ENCODE measurements at places on chromosomes 12 and 14. TPM values are rescaled to one million over a fixed set of nuclear protein-coding genes. Genes with fewer than 3 reads are reported as not detected.

PCK2 gene
- total RNA-seq: 35.4 TPM

PTPRO gene
- total RNA-seq: 1.2 TPM

RBP5 gene
- 0.33 TPM for total RNA-seq

SIX1 gene
- 15.9 TPM for total RNA-seq

KRT8 gene
- total RNA-seq: 5.6 TPM

RPS6KL1 gene
- total RNA-seq: 1.0 TPM

EFS gene
- 1.7 TPM for total RNA-seq

HOXC9 gene
- total RNA-seq: 0.15 TPM

BEGAIN gene
- not detected for total RNA-seq

TBX3 gene
- total RNA-seq: 55.9 TPM

HRK gene
- total RNA-seq: 0.17 TPM

GDF3 gene
- not detected for total RNA-seq

IL22 gene
- not detected for total RNA-seq

NOVA1 gene
- 7.9 TPM for total RNA-seq

ACOT6 gene
- total RNA-seq: not detected

PLEK2 gene
- 3.0 TPM for total RNA-seq

FAM90A1 gene
- total RNA-seq: not detected

CORO1C gene
- 306 TPM for total RNA-seq

PPM1H gene
- total RNA-seq: 0.29 TPM

PKP2 gene
- total RNA-seq: not detected
